ENCODE measurements at places on chromosomes 1 and 21.

DNA sequence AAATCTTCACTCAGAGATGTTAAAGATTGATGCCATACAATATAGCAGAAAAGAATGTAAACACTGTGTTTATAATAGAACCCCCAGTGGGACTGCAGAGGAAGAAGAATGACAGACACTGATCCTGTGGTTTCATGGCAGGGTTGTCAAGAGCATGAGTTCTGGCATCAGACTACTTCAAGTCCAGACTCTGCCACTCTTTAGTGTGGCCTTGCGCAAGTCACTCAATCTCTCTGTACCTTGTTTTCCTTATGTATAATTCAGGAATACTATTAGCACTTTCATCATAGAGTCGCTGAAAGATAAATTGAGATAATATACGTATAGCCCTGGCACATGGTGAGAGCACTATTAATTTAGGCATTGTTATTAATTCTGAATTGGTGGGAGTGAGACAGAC is 38.5 kb upstream of the BCL9 start:
- no peak for DNase-seq

GRCh38 chr1:55476445-55477015 is 261.4 kb upstream of the USP24 start:
- DNase-seq: no peak

GRCh38 chr1:30159015-30159414 is 564.4 kb downstream of the MATN1 start:
- no peak for DNase-seq

- no peak for DNase-seq
Observed at GRCh38 chr21:15301736-15302135, 236.9 kb upstream of the NRIP1 start.

GRCh38 chr1:214280386-214281020 is 456 bp upstream of the SMYD2 start:
- no peak for DNase-seq

DNA sequence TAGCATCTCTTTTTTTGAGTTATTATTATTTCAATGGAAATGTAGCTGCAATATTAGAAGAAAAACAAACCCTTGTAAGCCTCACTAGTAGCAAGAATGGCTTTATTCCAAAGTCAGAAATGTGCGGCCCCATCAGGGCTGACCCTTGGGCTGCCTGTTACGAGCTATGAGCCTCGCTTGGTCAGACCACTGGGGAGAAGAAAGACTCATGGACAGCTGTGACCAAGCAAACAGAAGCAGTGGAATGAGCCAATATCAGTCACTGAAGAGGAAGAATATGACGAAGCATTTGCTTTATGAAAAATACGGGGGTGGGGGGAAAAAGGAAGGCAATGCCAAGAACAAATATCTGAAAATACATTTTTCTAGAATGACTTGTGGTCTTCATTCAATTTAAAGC is 504.5 kb downstream of the LMO4 start:
- DNase-seq: no peak

DNA sequence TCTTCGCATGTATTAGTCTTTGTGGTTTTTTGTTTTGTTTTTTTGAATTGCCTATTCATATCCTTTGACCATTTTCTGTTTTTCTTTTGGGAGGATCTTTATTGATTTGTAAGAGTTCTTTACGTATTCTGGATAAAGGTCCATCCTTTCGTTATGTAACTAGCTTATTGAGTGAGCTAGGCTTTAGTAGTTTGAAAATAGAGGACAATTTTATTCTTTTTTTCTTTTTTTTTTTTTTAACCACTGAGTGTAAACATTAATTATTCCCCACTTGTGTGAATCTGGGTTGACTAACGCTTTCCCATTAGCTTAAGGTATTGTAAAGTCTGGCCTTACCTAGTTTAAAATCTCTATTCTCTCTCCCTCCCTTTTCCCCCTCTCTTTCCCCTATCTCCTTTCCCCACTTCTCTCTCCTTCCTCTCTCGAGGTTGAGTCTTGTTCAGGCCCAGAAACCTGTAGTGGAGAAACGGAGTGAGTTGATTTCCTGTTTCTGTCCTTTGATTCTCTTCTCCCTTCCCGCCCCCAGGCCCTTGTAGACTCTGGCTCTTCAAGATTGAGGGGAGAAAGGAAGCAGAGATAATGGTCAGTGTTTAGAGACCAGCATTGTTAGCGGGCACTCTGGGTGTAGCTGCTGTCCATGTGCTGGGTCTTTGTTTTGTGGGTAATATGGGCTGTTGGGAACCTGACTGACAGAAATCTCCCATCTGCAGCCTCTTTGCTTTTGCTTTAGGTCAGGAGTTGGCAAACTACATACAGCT is 1.5 kb downstream of the MORC3 start:
- no peak for DNase-seq

DNA sequence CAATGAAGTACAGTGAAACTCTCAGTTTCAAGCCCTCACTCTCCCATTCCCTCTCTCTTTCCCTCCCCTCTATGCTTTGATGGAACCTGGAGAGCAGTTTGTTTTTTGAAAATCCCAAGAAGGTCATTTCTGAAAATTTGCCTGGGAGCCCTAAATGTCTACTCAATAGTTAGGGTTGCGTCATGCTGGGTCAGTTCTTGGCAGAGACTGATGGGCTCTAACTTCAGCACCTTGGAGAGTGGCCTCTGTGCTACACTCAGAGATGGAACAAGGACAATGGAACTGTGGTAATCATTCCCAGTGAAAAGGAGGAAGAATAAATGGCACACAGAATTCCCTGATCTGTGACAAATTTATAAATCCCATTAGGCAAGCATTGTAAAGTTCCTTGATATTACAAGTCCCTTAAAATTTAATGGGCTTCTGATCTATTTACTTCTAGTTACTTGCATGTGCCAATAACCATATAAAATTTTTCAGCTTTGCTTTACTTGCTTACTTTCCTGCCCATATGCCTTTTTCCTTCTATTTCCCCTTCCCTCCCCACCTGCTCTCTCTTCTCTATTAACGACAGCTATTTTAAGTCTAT is 182.9 kb upstream of the KCND3 start:
- no peak for DNase-seq

Measured in activated T-cell treated with anti-CD3 and anti-CD28 coated beads for 1 hour (primary cell).